ENCODE measurements at places on chromosomes 12 and 14. TPM values are rescaled to one million over a fixed set of nuclear protein-coding genes. Genes with fewer than 3 reads are reported as not detected.

SLC7A7 gene
- 9.7 TPM for total RNA-seq

SCNN1A gene
- total RNA-seq: 16.8 TPM

CBLN3 gene
- 7.0 TPM for total RNA-seq

DNA sequence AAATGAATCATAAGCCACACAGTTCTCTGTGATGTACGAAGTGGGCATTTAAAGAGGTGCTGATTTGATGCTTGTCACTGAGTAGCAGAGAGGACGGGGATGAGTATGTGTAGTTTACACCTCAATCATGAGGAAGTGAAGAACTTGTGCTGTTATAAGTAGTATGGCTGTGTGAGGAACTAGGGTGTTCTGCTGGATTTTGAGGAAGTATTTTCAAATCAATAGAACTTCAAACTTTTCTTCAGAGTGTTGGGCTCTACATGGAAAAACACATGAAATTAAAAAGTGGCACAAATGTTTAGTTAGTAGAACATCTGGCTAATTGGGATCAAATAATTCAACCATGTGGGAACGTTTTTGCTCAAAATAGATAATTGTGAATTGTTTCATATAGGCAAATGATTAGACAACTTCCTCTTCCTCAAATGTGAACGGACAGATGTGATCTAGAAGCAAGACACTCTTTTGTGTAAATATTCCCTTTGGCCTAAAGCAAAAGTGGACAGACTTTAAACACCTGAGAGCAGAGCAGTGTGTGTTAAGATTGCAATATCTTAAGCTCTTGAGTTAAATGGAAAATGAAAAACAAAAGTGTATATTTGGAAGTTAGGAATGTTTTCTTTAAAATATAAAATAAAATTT is 168.5 kb downstream of the NAV3 start:
- DNase-seq: no peak

SARNP gene
- total RNA-seq: 54.0 TPM

DNA sequence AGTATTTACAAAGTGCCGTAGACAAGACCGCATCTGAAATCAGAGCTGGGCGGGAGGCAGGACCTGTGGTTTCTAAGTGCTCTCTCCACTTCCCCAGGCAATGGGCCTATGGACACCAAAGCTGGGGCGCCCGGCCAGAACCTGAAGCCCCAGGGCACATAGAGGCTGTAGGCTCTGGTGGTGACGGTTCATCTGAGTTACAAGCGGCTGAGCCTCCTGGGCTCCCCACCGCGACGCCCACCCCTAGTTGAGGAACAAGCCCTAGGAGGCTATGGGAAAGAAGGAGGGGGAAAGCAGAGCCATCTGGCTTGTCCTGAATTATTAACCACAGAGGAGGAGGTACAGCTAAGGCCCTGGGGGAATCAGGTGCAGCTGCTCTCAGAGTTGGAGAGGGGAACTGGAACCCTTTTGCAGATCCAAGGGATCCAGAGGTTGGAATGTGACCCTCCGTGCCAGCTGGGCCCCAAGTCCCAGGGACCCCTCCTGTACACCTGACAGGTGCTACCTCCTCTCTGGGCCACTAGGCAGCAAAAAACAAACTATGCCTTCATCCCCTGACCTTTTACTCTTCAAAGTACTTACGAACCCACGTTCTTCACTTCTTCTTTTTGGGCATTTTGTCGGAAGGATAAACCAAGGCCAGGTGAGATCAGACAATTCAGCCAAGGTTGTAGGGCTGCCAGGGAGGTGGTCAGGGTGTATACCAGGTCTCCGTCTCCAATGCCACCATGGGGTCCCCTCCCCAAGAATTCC is 77.2 kb downstream of the ARL6IP4 start:
- DNase-seq: no peak

LRRC10 gene
- not detected for total RNA-seq

GRCh38 chr12:112191840-112192321 is 66.5 kb downstream of the TRAFD1 start:
- DNase-seq: no peak

- DNase-seq: no peak
Observed at GRCh38 chr12:7512553-7512952, 9.0 kb upstream of the CD163 start.

ACOT6 gene
- total RNA-seq: not detected

GRCh38 chr12:108271951-108272872 is 66.9 kb downstream of the CMKLR1 start:
- DNase-seq: no peak

DNA sequence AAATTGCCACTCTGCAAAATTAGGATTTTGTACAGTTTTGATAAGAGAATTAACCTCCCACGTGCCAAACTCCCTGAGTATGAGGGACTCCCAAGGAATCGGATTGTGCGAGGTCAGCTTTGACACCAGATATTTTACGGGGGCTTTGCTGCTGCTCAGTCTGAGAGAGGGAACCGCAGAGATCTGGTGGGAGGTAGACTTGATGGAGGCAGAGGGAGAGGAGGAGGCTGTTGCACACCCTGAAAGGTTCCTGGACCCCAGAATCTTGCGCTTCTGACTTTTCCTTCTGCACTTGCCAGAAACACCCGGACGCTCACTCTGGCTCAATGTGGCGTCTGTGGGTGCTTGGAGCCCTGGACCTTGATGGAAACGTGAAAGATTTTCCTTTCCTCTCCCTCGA is 83.9 kb downstream of the PAPOLA start:
- DNase-seq: peak; percentile 18

KITLG gene
- 32.1 TPM for total RNA-seq

RNASE4 gene
- 81.6 TPM for total RNA-seq

DNA sequence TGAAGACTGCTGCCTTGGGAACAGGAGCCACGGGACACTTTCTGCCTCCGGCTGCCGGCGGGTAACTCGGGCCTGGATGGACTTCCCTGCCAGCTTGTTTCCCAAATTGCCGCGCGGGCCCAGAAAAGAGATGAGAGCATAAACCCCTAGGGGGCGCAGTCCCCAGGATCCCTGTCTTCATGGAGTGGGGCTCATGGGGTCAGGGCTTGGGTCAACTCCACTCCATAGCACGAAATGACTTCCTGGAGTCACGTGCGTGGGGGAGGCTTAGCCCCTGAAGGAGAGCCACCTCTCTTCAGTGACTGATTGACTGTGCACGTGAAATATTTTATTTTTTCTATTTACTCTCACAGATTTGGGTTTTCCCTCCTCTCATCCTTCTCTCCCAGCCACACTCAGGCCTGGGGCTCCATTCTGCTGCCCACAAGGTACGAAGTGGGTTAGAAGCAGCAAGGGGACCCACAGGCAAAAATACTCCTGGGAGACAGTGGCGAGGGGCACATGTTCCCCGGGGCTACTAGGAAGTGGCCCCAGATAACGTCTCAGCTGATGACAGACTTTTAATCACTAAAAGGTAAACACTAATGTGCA is 10.0 kb downstream of the PGF start:
- no peak for DNase-seq

- DNase-seq: no peak
Observed at GRCh38 chr12:9869307-9870161, at the start of gene CLEC2B. TSS of gene CLEC2B (minus strand) at chr12:9869354.

All from sciatic nerve (tissue), 2 donors.